ENCODE measurements at places on chromosomes 3 and 15.

GRCh38 chr3:129211345-129211744 is 27.6 kb upstream of the CNBP start:
- no peak for DNase-seq

GRCh38 chr3:32553973-32554372 is 16.7 kb downstream of the DYNC1LI1 start:
- DNase-seq = no peak

DNA sequence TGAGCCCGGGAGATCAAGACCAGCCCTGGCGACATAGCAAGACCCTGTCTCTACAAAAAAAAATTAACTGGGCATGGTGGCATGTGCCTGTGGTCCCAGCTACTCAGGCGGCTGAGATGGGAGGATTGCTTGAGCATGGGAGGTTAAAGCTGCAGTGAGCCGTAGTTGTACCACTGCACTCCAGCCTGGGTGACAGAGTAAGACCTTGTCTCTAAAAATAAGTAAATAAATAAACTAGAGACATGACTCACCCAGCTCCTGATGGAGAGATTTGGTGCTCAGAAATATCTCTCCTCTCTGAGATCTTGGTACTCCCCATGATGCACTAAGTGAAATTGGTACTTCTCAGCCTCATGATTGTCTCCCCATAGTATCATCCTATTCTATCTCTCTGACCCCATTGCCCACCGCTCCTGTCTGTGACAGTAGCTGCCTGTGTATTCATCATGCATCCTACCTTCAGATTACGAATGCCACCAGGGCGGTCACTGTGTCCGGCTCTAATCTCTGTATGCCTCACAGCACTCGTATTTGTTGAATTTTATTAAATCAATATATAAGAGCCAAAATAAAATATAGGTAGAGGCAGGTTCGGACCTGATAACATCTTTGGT is 50.9 kb downstream of the ABHD2 start:
- no peak for DNase-seq

GRCh38 chr3:100170486-100170885 is 56.2 kb upstream of the FILIP1L start:
- no peak for DNase-seq

- no peak for DNase-seq
Observed at GRCh38 chr15:99416191-99417188, 149.3 kb upstream of the MEF2A start.

DNA sequence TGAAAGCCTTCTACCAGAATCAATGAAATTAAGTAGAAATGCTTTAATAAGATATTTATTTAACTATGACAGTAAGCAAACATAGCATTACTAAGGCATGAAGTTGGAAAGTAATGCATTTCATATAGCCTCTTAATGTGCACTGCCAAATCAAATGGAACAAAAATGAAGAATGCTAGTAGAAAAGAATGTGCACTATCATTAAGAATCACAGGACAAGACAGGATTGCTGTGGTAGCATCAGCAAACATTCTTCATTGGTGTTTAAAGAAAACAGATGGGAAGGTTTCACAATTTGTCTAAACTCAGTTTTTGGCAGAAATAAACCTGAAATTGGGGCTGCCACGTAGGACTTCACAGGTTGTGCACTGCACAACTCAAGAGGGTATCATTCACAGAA is 168.9 kb downstream of the CNTN3 start:
- no peak for DNase-seq

DNA sequence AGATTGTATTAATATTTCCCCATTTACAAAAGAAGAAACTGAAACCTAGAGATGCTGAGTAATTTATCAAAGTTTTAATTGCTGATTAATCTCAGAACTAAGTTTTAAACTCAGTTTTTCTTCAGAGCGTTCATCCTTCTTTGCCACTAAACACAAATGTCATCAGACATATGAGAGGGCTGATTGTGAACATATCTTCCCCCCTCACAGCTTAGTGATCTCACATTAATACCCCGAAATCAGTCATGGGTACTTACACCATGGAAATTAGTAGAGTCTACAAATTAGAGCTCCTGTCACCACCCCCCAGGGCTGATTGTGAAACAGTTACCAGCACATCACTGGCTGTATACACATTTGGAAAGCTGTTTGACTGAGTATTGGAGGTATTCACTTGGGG is 189.3 kb upstream of the SGO1 start:
- no peak for DNase-seq
